Activated CD8-positive, alpha-beta memory T cell treated with anti-CD3 and anti-CD28 coated beads for 24 hours (primary cell): ENCODE measurements at places on chromosomes 5 and 9.

DNA sequence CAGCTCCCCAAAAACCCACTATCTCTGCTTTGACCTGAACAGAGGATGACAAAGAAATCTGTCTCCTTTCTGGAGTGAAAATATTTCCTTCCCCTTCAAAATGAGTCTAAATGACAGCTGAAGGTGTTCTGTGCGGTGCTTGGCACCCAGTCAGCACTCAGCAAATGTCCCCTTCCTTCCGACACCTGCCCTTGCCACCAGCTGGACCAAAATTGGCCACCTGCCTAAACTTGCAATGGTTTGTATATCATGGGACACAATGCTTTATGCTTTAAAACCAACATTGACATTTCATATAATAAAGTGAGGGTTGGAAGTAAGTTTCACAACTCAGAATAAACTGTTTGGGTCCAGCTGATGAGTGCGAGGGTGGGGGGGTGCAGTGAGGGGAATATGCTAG, 7.5 kb upstream of the TTC1 start:
- no peak for DNase-seq

DNA sequence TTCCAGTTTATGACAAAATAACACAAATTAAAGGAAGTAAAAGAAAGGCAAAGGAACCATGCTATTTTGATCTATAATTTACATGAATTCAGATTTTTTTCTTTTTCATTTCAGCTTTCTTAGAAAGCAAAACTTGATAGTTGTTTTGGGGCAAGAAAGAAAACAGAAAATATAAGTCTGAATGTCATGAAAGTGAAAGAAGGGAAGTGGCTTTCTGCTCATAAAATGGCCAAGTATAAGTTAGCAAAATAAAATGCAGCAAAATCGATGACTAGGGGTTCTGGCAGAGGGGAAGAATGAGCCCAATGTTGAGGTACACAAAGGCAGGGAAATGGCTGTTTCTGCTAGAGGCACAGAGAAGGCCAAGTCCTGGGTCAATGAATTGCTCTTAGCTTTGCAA, 3.0 kb upstream of the IFNW1 start:
- DNase-seq = no peak

GRCh38 chr9:91085517-91086291, 276.0 kb downstream of the AUH start:
- DNase-seq = no peak

- no peak for DNase-seq
These were observed 14.4 kb upstream of the CCDC69 start for GRCh38 chr5:151238303-151238741.

- peak; percentile 86 for DNase-seq
These were observed 10.9 kb downstream of the RAPGEF1 start for GRCh38 chr9:131728961-131729360.

DNA sequence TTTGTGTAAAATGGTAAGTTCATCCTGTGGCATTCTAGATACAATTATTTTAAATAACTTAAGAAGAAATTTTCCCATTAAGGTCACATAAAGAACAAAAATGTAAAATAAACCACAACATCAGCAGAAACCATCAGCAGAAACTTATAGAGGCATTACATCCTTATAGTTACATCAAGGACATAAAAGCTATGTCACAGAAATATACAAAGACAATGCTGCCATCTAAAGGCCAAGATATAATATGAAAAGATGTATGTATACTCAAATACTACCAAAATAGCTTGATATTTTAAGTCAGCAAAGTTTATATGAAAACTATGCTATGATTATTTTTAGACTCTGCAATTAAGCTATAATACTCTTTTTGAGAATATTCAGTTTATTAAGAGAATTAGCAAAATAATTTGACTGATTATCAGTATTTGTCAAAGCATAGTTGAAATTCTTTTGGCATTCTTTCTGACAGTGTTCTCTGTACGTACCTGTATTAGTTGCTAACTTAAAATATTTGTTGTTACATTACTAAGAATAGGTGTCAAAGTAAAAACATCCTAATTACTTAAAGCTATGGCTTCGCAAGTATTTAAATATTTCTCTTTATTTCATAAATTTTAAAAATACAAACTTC, 36.2 kb downstream of the FBXL17 start:
- DNase-seq = no peak

DNA sequence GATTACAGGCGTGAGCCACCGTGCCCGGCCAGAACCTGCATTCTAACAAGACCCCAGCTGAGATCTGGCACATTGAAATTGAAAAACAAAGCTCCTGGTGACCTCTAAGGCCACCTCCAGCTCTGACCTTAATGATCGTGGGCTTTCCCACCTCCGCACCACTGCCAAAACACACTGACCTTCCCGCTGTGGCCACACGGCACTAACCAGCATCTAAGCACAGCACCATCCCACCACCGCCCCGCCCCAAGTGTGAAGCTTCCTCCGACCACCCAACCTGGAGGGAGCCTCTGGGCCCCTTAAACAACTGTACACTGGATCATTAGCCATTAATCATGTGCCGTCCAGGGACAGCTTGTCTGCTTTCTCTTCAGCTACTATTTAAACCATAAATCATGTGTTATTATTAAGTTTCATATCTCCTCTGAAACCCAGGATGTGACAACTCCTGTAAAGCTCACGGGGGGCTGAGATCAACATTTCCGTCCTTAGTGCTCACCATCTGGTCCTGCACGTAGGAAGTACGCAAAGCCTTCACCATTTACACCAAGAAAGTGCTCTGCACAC, 80.6 kb downstream of the COL23A1 start:
- no peak for DNase-seq

GRCh38 chr5:103364074-103364473, 105.5 kb downstream of the MACIR start:
- DNase-seq = no peak

- DNase-seq = no peak
These were observed 395.9 kb downstream of the DTWD2 start for GRCh38 chr5:118592229-118593002.

GRCh38 chr5:53616939-53617549, 56.6 kb downstream of the NDUFS4 start:
- DNase-seq = no peak

- DNase-seq = no peak
These were observed 25.9 kb downstream of the MTRR start for GRCh38 chr5:7894860-7895259.

DNA sequence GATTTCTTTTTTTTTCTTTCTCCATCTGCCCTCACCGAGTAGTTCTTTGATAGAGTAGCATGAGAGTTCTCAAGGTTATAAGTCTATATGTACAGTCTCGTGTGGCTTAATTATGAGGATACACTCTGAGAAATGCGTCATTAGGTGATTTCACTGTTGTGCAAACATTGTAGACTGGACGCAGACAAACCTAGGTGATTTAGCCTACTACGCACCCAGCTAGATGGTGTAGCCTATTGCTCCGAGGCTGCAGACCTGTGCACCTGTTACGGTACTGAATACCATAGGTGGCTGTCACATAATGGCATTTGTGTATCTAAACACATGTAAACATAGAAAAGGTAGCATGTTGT, 26.9 kb upstream of the CORO2A start:
- DNase-seq = no peak

- no peak for DNase-seq
These were observed 102.2 kb downstream of the TRIO start for GRCh38 chr5:14245132-14245925.

DNA sequence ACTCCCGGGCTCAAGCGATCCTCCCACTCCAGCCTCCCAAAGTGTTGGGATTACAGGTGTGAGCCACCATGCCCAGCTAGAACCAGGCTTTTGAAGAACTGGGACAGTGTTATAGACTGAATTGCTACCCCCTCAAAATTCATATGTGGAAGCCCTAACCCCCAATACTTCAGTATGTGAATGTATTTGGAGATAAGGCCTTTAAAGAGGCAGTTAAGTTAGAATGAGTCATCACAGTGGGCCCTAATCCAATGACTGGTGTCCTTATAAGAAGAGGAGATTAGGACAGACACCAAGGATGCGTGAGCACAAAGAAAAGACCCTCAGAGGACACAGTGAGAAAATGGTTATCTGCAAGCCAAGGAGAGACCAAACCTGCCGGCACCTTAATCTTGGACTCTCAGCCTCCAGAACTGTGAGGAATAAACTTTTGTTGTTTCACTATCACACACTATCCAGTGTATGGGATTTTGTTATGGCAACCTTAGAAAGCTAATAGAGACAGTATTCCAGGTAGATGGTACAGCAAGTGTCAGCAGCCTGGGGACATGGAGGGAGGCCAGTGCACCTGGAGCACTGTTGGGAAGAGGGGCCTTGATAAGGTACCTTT, 31.4 kb upstream of the ERGIC1 start:
- no peak for DNase-seq

DNA sequence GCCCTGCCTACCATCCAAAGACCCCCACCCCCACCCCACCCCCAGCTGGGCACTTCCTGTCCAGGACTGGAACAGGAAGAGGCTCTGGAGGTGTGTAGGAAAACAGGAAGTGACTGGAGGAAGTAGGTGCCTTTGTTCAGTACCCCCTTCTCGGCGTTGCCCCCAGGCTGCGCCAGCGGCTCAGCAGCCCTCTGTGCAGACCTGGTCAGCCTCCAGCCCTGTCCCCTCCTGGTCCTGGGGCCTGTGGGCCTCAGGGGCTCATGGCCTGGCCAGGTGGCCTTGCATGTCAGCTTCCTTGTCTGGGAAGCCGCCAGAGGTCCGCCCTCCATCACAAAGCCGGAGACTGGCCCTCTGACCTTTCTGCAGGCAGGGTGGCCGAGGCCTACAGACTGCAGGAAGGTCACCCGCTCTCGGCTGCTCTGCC, 26.0 kb downstream of the FLT4 start:
- DNase-seq = peak; percentile 60

DNA sequence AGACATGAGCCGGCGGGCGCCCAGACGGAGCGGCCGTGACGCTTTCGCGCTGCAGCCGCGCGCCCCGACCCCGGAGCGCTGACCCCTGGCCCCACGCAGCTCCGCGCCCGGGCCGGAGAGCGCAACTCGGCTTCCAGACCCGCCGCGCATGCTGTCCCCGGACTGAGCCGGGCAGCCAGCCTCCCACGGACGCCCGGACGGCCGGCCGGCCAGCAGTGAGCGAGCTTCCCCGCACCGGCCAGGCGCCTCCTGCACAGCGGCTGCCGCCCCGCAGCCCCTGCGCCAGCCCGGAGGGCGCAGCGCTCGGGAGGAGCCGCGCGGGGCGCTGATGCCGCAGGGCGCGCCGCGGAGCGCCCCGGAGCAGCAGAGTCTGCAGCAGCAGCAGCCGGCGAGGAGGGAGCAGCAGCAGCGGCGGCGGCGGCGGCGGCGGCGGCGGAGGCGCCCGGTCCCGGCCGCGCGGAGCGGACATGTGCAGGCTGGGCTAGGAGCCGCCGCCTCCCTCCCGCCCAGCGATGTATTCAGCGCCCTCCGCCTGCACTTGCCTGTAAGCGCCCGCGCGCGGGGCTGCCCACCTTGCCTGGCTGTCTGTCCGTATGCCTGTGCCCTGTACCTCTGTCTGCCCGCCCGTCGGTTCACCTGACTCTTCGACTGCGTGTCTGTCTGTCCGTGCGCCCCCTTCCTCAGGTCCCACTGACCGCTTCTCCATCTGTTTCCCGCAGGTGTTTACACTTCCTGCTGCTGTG, 412 bp downstream of the FGF18 start:
- DNase-seq = peak; percentile 70

- no peak for DNase-seq
These were observed 231.3 kb downstream of the ZSWIM6 start for GRCh38 chr5:61563401-61563800.

- no peak for DNase-seq
These were observed 171.3 kb downstream of the ST8SIA4 start for GRCh38 chr5:100731768-100732167.

- DNase-seq = no peak
These were observed 365.1 kb upstream of the TRPC7 start for GRCh38 chr5:136730426-136730825.

DNA sequence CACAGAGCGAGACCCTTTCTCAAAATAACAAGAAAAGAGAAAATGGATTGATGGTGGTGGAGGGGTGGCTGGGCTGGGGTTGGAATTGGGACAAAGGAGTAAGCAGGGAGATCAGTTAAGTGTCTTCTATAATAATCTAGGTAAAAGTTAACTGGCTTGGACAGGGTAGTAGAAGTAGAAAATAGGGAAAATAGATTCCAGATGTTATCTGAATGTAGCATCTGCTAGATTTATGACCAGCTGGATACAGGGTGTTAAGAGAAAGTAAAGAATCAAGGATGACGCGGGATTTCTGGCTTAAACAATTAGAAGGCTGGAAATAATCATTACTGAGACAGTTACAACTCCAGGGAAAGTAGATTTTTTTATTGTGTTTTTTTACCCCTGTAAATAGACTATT, 13.0 kb downstream of the PPP6C start:
- DNase-seq = no peak

GRCh38 chr9:130866474-130866965, 30.1 kb downstream of the QRFP start:
- peak; percentile 78 for DNase-seq

- no peak for DNase-seq
These were observed 4.9 kb upstream of the LHX2 start for GRCh38 chr9:124006448-124007361.

- no peak for DNase-seq
These were observed 284.1 kb downstream of the ELAVL2 start for GRCh38 chr9:23541976-23542375.

GRCh38 chr5:146527785-146528184, 11.8 kb upstream of the GPR151 start:
- no peak for DNase-seq

GRCh38 chr5:105167092-105167491, 1604.5 kb upstream of the NUDT12 start:
- DNase-seq = no peak

DNA sequence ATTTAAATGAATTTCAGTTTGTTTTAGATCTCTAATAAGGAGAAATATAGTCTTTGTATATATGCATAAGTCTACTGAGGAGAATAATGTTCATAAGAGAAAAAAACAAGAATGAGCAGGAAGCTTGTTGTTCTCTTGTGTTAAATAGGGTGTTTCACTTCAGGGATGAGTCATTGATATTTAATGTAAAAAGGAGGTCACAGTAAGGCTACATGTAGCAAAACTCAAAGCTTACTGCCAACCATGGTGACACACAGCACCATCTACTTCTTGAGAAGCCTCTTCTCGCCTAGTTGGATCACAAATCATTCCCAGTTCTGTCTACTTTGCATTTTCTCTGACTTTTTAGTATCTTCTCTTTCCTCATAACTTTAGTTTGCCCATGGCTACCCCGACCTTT, 1466.0 kb upstream of the C9orf72 start:
- no peak for DNase-seq

DNA sequence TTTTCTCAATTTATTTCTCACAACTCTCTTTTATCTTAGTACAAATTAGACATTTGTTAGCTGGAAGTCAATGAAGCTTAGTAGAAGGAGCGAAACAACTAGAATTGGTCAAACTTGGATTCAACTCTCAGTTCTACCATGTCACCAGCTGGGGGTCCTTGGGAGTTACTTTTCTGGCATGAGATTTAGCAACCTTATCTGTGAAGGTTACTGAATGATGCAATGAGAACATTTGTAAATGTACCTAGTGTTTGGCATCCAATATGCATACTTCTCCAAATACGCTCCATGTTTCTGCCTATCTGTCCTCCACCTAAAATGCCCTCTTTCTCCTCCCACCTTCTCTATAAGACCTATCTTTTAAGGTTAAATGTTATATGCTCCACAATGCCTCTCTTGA, 6.3 kb downstream of the HNRNPA0 start:
- DNase-seq = no peak
